ENCODE measurements at places on chromosomes 4 and X.

GRCh38 chr4:152328582-152328981 is 207.3 kb downstream of the FBXW7 start:
- DNase-seq: no peak

DNA sequence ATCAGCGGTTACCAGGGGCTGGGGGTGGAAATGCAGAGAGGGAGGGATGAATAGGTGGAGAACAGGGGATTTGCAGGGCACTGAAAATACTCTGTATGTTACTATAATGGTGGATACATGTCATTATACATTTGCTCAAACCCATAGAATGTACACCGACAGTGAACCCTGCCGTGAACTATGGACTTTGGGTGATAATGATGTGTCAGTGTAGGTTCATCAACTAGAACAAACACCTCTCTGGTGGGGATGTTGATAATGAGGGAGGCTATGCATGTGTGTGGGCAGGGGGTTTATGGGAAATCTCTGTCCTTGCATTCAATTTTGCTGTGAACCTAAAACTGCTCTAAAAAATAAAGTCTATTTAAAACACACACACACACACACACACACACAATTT is 11.5 kb downstream of the HPSE start:
- DNase-seq: no peak

DNA sequence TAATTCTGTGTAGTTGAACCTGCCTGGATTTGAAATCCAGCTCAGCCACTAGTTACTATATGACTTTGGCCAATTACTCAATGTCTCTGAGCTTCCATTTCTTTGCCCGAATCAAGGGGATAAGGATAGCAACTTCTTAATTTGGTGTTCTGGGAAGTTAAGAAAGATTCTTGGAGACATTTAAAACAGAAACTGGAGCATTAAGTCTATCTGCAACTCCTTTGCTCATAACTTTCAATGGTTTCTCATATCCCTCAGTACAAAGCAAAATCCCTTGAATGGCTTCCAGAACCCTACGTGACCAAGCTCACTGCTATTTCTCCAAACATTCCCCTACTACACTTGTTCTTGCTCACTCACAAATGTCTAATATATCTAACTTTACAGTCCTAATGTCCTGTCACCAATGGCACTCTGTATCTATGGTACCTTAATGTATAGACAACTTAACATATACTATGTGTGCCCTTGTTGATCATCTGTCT is 849.1 kb upstream of the SLIT2 start:
- no peak for DNase-seq

DNA sequence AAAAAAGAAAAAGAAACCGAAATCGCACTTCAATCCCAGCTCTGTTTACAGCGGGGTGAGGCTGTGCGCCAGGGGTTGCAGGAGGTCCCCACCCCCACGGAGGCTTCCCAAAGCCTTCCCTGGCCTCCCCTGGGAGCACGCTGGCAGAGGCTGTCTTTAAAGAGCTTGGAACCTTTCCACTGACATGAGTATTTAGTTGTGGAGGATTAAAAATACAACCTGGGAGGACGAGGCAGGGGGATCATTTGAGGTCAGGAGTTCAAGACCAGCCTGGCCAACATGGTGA is 69.1 kb downstream of the PPP2R2C start:
- no peak for DNase-seq

DNA sequence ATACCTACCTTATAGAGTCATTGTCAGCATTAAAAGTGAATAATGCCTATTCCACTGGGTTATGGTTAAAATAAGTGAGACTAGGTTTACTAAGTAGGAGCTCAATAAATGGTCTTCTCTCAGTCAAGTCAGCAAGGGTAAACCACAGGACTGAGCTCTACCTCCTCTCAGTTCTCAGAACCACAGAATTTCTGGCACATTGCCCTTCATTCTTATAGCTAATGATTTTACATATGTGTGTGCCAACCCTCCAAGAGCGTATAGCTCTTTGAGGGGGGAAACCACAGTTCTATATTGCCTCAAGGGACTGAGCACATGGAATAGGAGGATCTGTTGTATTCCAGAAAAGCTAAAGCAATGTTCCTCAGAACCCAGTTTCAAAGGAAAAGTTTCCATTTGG is 124.8 kb downstream of the ATG4A start:
- no peak for DNase-seq

GRCh38 chrX:154125391-154126040 is 18.5 kb upstream of the OPN1LW start:
- no peak for DNase-seq

DNA sequence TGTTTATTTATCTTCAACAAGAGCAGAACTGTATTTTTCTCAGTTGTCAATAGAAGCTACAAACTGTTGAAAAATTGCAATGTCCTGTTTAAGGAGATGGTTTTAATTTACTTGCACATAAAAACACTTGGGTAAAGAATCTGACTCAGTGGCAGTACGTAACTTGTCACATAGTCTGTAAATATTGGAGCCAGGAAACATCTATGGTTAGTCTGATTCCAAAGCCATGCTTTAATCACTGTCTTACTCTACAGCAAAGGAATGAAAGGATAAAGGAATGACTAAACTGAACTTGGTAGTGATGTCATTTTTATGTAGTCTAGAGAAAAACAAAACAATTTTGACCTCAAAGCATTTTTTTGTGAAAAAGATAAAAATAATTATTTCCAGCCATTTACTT is 537.2 kb downstream of the STIM2 start:
- no peak for DNase-seq

- DNase-seq: no peak
Measured at GRCh38 chr4:136017556-136017955, 1514.7 kb downstream of the PCDH18 start.

GRCh38 chr4:53886090-53886489 is 178.3 kb downstream of the CHIC2 start:
- no peak for DNase-seq

- DNase-seq: no peak
Measured at GRCh38 chr4:64967286-64967685, 558.0 kb upstream of the TECRL start.

DNA sequence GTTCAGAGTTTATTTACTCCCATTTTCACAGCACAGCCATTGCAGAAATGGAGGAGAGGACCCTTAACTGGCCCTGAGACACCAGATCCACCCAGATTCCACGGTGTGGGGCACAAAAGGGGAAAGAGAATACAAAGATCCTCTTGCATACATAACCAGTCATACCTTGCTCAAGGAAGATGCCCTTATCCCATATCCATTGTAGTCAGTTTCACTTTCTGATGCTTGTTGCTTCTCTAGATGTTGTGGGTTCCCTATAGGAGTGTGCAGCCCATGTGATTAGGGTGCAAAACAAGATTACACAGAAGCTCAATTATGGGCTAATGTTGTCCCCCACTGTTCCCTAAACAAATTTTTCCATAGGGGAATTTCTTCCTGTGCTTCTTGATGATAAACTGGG is 1309.0 kb upstream of the PABPC4L start:
- no peak for DNase-seq

GRCh38 chr4:181599134-181599533 is 644.1 kb upstream of the TENM3 start:
- DNase-seq: no peak

GRCh38 chrX:136025091-136025490 is 39.9 kb downstream of the SLC9A6 start:
- DNase-seq: no peak

DNA sequence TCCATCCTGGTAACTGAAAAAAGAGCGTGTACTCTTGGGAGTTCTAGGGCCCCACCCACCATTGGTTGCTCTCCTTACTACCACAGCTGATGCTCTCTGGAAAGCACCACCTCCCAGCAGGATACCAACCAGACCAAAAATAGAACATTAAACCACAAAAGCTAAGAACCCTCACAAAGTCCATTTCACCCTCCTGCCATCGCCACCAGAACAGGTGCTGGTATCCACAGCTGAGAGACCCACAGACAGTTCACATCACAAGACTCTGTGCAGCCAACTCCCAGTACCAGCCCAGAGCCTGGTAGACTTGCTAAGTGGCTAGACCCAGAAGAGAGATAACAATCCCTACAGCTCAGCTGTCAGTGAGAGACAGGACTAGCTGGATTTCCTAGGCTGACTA is 240.6 kb downstream of the PABPC4L start:
- no peak for DNase-seq

DNA sequence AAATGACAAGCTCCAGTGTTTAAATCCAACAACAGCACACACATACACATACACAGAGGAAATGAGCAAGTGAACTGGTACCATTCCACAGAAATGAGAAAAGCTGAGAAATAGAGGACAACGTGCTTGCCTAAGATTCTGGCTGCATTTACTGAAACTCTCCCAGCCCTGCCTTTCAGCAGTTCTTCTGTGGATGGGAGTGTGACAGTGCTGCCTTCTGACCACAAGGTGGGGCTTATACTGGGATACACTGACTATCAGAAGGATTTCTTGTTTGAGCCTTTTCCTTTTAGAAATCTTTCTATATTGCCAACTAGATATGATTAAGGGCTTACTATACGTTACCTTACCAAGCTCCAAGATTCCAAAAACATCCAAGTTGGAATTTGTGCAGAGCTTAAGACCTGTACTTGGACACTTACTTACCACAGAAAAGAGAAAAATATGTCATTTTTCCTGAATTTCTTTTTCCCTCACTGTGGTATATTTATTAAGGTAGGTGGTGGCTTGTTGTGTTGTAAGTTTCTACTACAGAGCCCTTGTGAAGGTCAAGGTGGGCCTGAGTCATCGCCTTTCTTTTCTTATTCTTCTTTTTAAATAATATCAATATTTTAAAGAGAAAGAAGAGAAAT is 10.7 kb upstream of the CXCL8 start:
- DNase-seq: no peak

DNA sequence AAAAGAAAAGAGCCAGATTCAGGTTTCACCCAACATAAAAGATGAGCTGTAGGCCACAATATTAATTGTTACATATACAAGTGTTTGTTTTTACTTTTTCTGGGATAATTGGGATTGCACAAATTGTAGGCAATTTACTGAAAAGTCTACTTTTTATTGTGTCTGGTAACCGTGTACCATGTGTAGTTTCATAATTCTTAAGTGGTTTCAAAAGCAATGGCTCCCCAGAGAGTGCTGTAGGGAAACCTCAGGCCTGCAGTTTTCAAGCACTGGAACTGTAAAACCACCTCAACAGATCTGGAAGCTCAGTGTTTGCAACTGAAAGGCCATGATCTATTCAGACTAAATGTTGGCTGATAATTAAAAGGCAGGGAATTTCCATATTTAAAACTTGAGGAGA is 53.9 kb upstream of the MMAA start:
- no peak for DNase-seq

GRCh38 chr4:77120886-77121508 is 36.0 kb upstream of the CCNG2 start:
- DNase-seq: no peak

- no peak for DNase-seq
Measured at GRCh38 chr4:101782546-101782945, 8.0 kb upstream of the BANK1 start.

DNA sequence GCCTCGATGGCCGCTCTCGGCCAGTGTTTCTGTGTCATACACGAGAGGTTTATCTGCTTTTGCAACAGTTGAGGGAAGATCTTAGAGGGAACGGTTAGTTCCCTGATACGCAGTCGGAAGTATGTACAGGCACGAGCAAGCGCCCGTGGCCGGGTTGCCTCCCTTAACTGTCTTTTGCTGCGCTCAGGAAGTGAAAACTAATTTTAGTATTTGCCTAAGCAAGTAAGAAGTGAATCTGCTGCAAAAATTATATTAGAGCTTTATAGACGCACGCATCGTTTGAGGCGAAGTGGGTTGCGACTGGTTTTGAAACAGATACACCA is 695 bp downstream of the MTM1 start:
- DNase-seq: no peak

DNA sequence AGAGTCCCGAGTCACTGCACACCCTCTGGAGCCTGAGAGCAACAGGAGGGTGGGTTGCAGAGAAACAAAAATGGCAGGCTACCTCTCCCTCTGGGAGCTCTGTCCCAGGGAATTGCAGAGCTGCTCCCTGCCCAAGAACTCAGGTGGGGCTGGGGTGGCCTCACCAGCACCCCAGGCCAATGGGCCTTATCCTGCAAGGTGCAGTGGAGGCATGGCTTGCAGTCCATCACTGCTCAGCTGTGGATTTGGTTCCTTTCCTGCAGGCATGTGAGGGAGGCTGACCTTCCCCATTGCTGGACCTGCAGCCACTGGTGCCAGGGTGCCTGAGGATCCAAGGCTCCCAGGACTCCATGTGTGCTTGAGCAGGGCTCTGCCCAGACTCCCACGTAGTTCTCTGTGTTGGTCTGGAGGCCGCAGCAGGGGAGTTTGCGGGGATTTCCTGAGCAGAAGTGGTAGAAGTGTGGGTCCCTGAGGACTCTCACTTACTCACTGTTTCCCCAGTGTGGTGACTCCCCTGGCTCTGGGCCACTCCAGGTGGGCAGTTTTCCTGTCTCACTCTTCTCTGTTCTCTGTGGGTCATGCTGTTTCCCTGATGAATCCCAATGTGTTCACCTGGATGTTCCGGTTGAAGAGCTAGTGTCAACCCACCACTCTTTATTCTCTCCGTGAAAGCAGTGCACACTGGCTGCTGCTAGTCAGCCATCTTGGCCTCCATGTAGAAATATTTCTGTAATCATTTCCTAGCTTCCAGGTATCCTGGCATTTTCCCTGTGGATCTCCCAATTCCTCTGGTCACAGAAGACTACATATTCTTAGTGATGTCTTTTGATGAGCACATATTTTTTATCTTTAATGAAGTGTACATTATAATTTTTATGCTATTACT is 82.3 kb downstream of the ARHGAP24 start:
- no peak for DNase-seq

DNA sequence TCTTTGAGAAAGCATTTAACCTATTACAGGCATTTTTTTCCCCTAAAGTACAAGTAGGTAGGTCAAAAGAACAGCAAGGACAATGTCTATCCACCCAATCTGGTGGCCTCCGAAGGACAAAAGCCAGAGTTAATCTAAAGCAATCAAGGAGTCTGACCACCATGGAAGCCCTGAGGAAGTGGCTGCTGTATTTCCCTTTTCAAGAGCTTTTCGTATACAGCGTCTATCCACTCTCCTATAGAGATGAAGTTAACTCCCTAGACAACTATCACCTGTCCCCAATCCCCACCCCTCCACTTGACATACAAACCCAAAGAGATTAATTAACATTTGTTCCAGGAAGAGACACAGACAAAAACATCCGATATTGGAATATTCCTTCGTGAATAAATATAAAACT is 85.5 kb downstream of the SNCA start:
- DNase-seq: no peak

- DNase-seq: no peak
Measured at GRCh38 chrX:131671735-131672134, 127.9 kb downstream of the OR13H1 start.

DNA sequence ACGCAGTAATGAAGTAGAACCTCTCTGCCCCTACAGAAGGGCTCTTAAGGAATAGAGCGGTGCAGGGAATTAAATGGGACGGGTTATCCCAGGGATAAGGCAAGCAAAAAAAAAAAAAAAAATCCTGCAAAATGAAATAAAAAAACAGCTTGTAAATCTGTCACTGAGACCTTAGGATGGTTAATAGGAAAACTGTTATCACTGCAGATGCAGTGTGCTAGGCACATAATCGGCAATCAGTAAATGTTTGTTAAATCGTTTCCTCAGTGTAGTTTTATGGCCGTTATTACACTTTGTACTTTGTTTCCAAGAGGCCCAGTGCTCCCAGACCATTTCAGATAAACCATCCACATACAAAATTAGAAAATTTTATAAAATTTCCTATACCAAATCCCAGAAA is 1.0 kb downstream of the HNRNPH2 start:
- no peak for DNase-seq

- DNase-seq: no peak
Measured at GRCh38 chrX:79084923-79085322, 59.6 kb upstream of the GPR174 start.

GRCh38 chr4:48902266-48902665 is 4.3 kb downstream of the OCIAD2 start:
- DNase-seq: no peak
